Activated naive CD4-positive, alpha-beta T cell (primary cell): ENCODE measurements at places on chromosomes 6 and 20.
A peak's percentile ranks its signal among the peaks of the same experiment; 100 is the strongest.

DNA sequence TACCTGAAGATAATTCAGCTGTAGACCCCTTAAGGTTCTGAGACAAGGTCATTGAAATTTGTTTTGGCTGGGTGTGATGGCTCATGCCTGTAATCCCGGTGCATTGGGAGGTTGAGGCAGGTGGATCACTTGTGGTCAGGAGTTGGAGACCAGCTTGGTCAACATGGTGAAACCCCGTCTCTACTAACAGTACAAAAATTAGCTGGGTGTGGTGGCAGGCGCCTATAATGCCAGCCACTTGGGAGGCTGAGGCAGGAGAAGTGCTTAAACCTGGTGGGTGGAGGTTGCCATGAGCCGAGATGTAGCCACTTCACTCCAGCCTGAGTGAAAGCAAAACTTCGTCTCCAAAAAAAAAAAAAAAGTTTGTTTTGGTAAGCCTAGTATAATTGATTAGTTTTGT lies 11.0 kb downstream of the SRSF3 start:
- DNase-seq = no peak

- DNase-seq = no peak
These were observed 2.8 kb downstream of the PREX1 start for GRCh38 chr20:48824830-48825565.

GRCh38 chr6:105445481-105445880 lies 42.6 kb upstream of the PREP start:
- DNase-seq = no peak

- DNase-seq = no peak
These were observed 9.8 kb downstream of the FOXQ1 start for GRCh38 chr6:1321738-1322137.

DNA sequence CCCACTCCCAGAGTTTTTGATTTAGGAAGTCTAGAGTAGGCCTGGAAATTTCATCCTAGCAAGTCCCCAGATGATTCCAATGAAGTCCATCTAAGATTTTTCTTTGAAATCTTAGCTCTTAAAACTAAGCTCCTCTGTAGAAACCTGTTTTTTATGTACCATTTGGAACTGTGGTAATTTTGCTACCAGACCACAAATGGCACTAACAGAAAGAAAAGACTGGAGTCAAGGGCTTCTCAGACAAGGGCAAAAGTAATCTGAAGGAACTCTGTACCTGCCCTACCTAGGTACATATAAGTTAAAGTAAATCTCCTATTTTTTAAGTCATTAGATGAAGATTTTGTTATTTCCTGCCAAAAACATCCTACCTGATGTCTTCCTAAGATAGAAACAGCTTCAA lies 155.0 kb upstream of the HTR1E start:
- DNase-seq = no peak

- DNase-seq = no peak
These were observed 102.6 kb downstream of the PERP start for GRCh38 chr6:138004430-138005287.

GRCh38 chr6:168784426-168784825 lies 343.4 kb downstream of the SMOC2 start:
- no peak for DNase-seq

DNA sequence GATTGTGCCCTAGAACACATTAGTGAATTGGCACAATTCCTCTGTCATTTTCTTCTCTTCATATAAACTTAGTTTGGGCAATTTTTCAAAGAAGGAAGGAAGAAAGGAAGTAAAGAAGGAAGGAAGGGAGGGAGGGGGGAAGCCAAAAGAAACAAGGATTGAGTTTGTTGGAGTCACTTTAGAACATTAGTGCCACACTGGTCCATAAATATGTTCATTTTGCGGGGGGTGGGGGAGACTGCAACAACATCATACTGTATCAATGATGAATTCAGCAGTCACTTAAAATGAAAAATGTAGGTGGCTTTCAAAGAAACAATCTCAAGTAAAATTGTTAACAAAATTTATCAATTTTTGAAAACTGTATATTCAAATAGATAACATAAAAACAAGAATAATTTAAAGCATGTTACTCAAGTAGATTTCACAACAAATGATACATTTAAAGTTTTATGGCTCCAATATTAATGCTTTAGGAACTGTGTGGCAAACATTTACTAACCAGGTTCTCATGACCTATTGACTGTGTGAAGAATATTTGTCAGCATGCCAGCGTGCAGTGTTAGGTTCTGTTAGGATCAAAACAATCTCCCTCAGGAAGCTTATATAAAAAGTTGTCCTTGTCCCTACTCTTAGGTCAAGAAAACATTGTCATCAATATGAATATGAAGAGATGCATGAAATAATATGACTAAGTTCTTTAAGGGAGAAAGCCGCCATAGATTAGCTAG lies 208.1 kb upstream of the AGPAT4 start:
- DNase-seq = no peak

DNA sequence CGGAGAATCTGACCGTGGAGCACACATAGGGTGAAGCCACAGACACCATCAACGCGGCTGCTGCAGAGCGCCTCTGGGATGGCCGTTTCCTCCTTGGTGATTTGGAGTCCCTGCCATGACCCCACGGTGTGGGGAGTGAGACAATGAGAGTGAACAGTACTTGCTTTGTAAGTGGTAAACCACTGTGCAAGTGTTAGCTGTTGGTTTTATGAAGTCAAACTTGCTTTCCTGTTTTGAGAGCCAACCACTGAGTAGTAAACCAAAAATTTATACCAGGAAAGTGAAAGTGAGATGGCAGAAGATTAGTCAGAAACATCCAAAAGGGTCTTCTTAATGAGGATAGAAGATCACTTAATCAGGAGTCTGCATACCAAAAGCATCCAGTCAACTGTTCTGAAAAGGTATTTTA lies 160.7 kb downstream of the FOXC1 start:
- no peak for DNase-seq

GRCh38 chr20:56716806-56717205 lies 87.7 kb downstream of the TFAP2C start:
- DNase-seq = no peak

- DNase-seq = no peak
These were observed 13.5 kb downstream of the NCOA7 start for GRCh38 chr6:125804264-125804663.

- no peak for DNase-seq
These were observed 1.8 kb upstream of the FBXL4 start for GRCh38 chr6:98949589-98949988.

DNA sequence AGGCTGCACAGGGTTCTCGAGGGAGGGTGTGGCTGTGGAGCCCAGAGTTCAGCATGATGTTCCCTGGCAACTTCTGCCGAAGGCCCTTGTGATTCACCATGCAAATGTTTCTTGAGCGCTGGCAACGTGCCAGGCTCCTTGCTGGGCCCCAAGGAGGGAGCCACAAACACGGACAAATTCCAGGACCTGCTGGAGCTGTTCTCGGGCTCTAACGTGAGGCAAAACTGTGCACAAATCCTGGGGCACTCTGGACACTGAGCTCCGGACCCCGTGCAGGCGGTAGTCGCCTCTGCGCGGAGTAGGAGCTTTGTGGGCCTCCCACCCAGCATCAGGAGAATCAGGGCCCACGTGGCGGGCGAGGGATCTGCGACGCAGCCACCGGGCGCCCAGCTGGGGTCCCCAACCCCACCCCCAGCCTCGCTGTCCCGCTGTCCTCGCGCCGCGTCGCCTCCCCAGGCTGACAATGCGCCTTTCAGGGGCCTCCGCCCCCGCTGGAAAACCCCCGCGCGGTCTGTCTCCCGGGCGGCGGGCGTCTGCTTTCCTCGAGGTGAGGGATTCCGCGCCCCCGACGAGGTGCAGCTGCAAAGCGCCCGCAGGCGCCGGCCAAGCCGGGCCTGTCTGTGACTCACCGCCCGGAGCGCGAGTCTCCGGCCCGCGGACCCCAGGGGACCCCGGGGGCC lies 31.7 kb upstream of the SCUBE3 start:
- no peak for DNase-seq

DNA sequence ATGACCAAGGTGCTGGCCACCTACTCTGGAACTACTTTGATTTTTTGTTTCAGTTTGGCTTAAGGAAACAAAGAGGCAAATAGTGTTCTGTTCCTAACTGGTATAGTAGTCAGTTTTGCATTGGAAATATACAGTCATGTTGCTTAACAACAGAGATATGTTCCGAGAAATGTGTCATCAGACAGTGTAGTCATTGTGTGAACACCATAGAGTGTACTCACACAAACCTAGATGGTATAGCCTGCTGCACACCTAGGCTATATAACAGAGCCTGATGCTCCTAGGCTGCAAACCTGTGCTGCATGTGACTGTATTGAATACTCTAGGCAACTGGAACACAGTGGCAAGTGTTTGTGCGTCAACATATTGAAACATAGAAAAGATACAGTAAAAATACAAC lies 80.4 kb downstream of the ARID1B start:
- no peak for DNase-seq

DNA sequence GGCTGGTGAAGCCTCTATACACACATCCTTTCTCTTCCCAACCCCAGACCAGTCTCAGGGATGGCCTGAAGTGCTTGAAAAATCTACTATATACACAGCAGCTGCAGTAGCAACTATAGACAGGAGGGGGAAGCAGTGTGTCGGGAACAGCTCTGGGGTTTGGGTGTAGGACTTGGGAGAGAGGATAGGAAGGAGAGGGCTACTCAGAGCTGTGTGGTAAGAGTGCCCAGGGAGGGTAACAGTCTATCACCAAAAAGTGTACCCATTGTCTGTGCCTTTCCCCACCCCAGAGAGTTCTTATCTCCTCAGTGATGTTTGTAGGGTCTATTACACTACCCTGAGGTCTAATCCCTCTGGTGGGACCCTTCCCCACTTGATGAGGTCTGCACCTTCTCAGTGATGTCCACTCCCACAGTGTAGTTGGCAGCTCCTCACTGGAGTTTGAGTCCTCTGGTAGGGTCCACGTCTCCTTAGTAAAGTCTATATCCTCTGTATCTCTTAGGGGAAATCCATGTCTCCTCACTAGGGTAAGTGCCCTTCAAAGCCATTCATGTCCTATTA lies 1.5 kb upstream of the GGT7 start:
- no peak for DNase-seq

DNA sequence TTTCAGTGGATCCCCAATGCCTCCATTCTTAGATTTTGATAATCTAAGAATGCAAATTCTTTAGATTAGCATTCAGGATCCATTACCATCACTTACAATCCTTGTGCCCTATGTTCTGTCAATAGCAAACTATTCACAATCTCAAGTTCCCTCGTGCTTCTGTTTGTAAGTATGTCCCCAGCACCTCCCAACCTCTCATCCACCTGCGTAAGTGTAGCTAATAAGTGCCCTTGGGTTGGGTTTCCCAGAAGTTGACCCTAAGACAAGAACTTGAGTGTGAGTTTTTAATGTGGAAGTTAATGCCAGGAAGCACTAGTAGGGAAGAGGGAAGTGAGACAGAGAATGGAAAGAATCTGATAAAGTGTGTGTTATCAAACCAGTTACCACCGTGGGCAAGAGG lies 72.6 kb upstream of the PAK5 start:
- DNase-seq = no peak

DNA sequence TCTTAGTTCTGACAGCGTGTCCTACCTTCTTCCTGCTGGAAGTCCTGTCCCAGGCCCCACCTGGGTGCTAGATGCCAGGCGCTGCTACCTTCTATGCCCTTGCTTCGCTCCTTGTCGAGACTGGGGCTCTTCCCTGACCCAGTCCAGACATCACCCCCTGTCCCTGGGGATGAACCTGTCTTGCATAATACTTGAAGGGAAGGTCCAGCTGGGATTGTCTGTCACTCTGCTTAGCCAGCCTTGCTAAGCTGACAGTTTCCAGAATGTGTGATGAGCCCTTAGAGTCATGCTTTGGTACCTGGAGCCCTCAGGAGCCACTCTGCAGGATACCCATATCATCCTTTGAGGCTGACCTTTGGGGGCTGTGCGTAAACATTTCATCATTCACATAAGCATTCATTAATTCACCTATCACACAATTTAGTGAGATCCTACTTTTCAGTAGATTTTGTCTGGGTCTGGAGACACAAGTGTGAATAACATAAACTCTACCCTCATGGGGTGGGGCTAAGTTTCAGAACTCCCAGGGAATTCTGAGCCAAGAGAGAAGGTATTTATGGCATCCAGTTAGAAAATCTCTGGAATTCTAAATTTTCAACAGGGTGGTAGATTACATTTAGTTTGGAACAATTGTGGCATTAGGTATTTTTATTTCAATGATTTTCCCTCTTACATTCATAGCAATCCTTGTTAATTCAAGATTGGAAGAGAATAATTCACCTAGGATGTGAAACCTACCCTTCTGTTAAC lies 151.1 kb upstream of the HDAC2 start:
- no peak for DNase-seq

- peak; percentile 9 for DNase-seq
These were observed 8.2 kb upstream of the UBE2V1 start for GRCh38 chr20:50120935-50121693.

- no peak for DNase-seq
These were observed 33.5 kb downstream of the GHRH start for GRCh38 chr20:37228082-37228481.

- DNase-seq = no peak
These were observed 53.1 kb downstream of the PHACTR1 start for GRCh38 chr6:12769556-12770256.

GRCh38 chr6:139060332-139060731 lies 31.8 kb downstream of the ABRACL start:
- no peak for DNase-seq

GRCh38 chr6:6386010-6386409 lies 65.5 kb upstream of the F13A1 start:
- no peak for DNase-seq

- DNase-seq = no peak
These were observed 6.1 kb downstream of the RPL10A start for GRCh38 chr6:35474131-35474941.

- no peak for DNase-seq
These were observed 2.2 kb downstream of the C20orf204 start for GRCh38 chr20:64038224-64038564.

DNA sequence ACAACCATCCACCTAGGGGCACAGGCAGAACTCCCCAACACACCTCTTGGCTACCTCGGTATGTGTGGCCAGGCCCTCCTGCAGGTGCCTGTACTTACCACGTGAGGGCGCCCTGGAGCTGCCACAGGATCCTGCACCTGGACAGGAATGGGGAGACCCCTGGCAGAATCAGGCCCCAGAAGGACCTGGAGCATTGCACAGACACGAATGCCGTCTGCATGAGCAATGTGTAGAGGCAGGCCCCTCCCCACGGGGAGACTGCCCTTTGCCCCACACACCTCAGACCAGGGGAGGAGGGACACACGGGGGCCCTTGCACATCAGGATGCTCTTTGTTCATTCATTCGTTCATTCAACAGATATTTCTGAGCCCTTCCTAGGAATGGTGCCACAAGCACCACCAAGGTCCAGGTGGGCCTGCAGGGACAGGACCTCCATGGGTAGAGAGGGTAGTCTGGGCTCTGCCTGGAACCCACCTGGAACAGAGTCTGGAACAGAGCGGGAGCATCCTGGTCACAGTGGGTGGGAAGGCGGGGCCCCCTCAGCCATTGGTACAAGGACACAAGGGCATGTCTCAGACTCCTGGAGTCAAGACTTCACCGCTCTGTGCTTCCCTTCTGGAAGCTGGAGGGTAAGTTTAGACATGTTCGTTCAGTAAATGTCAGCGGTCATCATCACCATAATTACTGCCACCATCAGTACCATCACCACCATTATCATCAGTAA lies 32.3 kb downstream of the YTHDF1 start:
- DNase-seq = peak; percentile 24
